ENCODE measurements at places on chromosomes 4 and X.

DNA sequence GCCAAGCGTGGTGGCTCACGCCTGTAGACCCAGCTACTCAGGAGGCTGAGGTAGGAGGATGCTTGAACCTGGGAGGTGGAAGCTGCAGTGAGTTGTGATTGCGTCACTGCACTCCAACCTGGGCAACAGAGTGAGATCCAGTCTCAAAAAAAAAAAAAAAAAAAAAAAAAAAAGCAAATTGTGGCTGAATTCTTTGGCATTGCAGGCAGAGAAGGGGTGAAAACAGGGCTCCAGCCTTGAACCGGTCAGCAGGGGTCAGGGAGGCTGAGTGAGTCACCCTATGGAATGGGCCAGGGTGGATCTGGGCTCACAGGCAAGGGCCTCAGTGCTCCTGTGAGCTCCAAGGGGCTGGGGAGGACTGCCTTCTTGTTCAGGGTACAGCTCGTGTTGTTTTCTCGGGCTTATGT is 13.2 kb upstream of the FAM3A start:
- DNase-seq, result no peak

DNA sequence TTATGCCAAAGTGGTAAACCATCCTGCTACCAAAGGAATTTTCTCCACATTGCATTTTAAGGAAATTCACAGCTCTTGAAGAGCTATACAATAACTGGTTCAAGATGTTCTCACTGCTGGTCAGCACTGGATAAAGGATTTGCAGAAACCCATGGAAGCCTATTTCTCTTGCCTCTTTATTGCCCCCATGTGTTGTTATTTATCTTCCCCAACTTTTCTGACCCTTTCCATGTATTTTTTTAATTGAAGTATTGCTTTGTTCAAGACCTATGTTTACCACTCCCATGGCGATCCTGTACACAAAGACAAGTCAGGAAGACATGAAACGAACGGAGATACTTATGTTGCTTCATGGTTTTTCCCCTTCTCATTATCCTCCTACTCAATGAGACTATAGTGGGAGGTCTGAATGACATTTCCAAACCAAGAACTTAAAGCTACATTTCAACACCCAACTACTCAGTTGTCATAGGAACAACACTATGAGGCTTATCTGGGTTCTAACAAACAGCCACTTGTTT is 566.4 kb upstream of the DIPK2B start:
- no peak for DNase-seq

GRCh38 chr4:8688041-8688907 is 95.7 kb downstream of the CPZ start:
- DNase-seq, result no peak

DNA sequence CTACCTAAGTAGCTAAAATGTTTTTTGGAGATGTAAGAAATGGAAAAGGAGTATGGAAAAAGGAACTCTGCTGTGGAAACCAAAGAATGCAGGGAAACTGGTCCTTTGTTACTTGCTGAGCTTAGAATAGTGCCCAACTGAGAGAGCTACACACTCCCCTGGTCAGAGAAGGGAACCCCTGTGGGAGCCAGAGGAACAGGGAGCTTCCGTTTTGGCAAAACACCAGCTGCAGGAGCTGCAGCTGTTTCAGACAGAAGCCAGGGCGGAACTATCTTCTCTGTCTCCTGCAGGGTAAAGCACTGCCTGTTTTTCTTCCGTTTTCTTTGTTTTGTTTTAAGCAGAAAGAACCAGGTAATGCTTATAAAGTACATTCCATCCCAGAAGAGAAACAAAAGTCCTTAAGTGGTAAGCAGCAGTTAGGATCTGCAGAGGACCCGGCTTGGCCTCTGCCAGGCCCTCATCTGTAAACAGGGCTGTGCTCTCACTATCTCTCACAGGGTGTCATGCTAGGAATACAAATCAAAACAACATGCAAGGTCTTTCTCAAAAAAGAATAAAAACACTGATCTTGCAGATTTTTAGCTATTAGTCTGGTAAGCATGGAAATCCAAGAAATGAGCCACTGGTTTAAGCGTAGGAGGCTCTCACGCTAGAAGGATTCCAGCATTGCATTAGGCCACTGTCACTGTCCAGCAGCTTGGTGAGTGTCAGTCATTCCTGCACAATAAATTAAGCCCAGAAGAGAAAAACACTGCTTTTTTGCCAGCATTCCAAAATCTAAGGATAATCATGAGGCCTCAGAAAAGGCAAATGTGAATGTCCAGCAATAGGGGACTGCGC is 76.1 kb downstream of the CHST7 start:
- DNase-seq, result no peak

GRCh38 chr4:168109527-168109926 is 17.2 kb downstream of the ANXA10 start:
- DNase-seq, result no peak

DNA sequence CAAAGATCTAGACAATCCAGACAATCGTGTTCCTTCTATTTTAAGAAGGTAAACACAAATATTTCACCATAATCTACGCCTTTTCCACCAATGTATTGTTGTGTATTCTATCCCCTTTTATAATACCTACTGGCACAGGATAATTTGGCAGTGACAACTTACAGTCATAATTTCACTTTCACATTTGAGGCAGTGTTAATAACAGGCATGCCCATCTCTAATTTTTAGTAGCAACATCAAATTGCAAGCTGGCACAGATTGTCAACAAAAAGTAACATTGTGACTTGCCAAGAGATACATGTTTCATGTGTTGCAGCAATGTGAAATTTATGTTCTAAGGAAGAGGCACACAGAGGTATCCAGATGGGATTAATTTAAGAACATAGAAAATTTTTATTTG is 912.5 kb upstream of the PABPC4L start:
- DNase-seq, result no peak

DNA sequence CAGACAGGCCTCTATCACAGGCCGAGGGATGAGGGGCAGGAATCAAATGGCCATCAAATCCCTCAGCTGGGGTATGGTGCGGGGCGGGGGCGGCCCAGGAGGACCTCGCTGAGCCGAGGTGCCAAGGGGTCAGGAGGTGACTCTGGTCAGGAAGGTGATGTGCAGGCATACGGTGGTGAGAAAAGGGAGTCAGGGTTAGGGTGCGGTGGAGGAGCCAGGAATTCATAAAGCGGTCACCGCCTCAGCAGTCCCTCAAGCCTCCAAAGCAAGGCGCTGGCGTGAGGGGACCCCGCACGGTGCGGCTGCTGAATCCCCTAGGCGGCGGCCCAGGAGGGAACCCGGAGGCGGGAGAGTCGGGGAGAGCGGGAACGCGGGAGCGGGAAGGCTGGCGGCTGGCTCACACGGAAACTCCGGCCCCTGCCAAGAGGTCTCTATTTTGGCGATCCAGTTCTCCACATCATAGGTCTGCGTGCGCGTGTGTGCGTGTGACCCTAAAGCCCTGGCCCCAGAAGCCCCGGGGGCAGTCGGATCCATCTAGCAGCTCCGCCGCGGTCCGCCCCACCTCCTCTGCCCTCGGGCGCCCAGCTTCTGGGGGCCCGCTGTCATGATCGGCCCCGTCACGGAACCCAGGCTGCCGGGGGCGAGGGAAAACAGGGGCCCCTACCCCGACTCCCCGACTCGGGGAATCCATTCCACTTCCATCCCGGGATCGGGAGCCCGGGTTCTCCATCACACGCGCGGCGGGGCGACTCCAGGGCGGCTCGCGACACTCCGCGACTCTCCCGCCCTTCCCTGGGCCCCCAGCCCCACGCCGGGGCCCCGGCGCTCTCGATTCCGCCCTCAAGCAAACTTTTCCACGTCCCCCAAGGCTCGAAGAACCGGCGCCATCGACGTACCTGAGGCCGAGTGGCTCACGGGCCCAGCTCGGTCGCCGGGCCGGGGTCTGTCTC is 593 bp downstream of the ELF4 start:
- DNase-seq, result no peak

DNA sequence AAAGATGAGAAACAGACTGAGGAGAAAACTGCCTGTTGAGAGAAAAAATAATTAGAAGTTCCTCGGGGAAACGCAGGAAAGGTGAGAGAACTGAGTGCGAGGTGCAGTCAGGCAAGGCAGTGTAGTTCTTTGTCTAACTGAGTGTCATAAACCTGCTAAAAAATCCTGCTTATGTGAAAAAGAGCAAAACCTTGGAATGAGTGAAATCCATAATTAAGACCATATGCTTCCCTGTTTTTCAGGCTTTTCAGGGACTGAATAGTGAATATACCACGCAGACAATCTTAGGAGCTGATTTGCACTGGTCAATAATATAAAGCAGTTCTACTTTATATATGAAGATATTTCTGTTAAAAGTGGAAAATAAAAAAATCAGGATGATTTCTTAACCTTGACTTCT is 104.9 kb downstream of the RASGEF1B start:
- DNase-seq, result no peak
